ENCODE measurements at places on chromosomes 12 and 14.
A peak's percentile ranks its signal among the peaks of the same experiment; 100 is the strongest.

DNA sequence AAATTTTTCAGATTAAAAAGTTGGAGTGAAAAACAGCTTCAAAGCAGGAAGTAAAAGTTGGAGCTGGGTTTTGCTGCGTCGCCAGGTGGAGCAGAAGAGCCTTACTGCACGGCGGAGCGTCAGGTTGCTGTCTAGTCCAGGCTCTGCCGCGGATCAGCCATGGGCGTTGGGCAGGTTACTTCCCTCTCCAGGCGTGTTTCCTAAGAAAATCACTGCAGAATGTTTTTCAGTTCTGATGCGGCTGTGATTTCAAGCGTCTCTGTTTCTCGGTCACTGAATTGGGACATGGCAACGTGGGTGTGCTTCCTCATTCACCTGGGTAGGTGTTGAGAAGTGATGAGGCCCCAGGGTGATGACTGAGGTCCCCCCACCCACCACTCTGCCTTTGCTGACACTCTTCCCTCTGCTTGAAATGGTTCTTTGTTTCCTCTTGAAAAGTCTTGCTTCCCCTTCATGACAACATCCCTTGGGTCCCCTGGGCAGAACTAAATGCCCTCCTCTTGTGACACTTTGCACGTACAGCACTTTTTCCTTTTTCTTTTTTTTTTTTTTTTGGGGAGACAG is 7.6 kb downstream of the EVL start:
- DNase-seq: no peak

DNA sequence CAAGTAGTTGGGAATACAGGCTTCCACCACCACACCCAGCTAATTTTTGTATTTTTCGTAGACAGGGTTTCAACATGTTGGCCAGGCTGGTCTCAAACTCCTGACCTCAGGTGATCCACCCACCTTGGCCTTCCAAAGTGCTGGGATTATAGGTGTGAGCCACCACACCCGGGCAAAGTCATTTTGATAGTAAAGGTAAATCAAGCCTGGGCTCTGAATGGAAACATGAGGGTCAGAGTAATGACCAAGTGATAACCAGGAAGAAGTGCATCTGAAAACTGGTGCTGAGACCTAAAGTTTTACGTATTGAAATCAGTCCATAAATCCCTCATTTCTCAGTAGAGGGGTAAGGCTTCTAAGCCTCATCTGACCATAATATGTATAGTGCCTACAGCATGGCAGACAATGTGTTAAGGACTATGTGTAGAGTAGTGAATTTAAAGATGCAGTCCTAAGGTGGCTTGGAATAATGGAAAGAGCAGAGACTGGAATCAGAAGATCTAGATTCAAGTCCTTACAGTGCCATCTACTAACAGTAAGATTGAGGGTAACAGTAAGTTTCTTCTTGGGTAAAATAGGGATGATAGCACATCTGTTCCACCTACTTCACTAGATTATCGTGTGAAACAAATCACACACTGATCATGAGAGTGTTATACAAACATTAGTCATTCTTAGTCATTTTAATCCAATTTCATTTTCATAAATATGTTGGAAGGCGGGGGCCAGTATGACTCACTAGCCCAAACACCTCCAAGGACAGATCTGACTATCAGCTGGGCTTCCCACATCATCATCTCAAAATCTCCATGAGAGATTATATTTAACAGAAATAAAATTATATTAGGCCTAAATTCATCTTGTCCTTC is 11.2 kb downstream of the MAP4K5 start:
- peak; percentile 33 for DNase-seq

GRCh38 chr12:94805749-94806529 is 155.6 kb upstream of the TMCC3 start:
- DNase-seq: no peak

- DNase-seq: no peak
These were observed 13.4 kb downstream of the GALNT9 start for GRCh38 chr12:132315951-132316350.

DNA sequence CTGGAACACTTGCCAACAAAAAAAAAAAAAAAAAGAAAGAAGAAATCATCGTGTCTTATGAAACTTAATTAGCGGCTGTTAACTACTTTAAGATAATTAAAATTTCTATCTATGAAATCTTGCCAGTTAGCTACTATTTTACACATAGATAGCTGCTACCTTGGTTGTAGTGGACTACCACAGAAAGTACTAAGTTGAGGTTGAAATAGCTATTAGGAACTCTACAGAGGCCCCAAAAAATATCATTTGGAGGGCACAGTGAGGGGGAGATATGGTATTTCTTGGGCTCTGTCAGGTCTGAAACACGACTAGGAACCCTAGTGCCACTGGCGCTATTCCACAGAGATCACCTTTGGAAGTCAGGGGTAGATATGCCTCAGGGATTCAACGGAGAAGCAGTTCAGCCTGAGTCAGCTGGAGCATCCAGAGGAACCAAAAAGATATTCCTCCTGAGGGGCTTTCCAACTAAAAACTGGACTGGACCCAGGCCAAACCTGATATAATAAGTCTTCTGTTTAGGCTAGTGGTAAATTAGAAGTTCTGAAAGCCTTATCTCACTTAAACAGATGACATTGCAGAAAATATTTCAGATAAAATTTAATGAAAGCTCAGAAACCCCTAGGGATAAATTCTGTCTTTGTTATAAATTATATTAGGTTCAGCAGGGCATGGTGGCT is 126.1 kb downstream of the EPS8 start:
- no peak for DNase-seq

DNA sequence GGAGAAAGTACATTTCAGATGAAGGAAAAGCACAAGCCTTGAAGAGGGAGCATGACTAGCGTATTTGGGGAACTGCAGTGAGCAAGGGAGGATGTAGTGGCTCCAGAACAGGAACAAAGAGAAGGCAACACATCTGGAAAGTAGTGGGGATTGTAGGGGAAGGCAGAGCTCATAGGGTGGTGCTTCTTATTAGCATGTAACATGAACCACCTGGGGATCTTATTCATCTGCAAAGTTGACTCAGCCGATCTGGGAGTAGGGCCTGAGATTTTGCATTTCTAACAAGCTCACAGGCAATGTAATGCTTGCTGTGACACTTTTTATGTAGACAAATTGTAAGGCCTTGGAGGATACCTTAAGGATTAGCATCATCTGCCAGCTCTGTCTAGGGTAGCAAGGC is 447.3 kb downstream of the NELL2 start:
- DNase-seq: no peak

DNA sequence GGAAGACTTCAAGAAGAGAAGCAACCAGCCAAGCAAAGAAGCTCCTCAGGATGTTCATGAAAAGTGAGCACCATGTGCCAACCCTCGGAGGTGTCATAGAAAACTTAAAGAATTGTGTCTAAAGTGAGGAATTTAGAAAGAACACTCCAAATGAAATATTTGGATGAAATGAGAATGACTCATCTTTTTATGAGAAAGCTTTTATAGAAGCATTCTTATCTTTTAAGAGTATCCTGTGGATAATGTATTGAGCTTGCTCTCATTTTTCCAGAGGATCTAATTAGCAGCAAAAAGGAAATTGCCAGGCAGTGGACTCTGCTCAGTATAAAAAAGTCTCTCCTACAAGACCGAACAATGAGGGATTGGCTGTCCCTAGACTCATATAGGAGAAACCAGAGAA is 454.9 kb downstream of the LRIG3 start:
- no peak for DNase-seq

DNA sequence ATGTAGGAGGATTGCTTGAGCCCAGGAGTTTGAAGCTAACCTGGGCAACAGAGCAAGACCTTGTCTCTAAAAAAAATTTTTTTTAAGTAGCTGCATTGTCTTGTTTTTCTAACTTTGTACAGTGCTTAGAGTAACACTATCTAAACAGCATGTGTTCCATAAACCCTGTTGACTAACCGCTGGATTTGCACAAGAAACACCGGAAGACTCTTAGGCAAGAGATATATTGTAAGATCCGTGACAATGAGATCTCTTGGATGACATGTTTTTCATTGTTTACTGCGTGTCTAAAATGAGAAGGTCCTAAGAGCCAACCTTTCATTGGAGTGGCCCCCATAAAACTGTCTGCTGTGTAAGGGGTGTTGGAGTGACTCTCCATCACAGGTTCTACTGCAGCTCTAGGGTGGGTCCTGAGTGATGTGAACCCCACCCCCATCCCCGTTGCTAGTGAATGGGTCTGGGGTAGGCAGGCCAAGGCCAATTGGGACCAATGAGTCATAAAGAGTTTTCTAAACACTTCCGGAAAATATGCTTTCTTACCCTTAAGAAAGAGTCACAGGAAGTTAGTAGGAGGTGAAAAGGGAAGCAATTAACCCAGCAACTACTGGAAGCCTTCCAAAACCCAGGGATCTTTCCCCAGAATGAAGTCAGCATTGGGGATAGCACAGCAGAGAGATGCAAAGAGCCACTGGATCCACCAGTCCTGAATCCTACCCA is 24.3 kb upstream of the PCNX1 start:
- no peak for DNase-seq

- DNase-seq: no peak
These were observed 16.2 kb downstream of the CSRNP2 start for GRCh38 chr12:51067229-51067628.

- DNase-seq: no peak
These were observed 30.6 kb downstream of the CHGA start for GRCh38 chr14:92953526-92953925.

GRCh38 chr12:100574187-100575074 is 947 bp downstream of the GAS2L3 start:
- no peak for DNase-seq

Data from stimulated activated CD8-positive, alpha-beta memory T cell treated with anti-CD3 and anti-CD28 coated beads, Interleukin-7, amount 100 ng/mL, for 24 hours (primary cell).